CD4-positive, CD25-positive, alpha-beta regulatory T cell (primary cell): ENCODE measurements at places on chromosomes 16 and 17.

- DNase-seq = no peak
Observed at GRCh38 chr17:8463099-8463498, 27.4 kb downstream of the NDEL1 start.

DNA sequence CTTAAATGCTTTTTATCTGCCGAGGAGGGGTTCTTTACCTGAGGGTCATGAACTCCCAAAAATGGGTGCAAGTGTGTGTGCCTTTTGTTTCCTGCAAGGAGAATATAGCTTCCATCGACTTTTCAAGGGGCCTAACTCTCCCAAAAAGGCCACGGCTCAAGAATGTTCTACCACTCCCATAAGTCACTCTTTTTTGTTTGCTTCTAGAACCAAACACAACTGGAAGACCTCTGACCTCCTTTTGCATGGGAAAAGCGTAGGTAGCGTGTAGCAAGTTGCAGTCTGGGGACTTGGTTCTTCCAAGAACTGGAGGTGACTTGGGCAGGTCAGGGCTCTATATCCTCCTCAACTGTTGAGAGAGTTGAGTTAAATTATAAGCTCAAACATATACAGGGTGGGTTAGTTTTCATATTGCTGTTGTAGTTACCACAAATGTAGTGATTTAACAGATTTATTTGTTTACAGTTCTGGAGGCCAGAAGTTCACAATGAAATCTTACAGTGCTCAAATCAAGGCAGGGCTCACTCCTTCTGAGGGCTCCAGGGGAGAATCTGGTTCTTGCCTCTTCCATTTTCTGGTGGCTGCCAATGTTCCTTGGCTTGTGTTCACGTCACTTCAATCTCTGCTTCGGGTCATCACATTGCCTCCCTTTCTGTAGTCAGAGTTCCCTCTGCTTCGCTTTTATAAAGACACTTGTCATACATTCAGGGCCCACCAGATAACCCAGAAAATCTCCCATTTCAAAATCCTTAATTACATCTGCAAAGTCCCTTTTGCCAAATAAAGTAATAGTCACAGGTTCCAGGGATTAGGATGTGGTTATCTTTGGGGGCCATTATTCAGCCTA, 1.4 kb downstream of the TMEM97 start:
- DNase-seq = no peak

DNA sequence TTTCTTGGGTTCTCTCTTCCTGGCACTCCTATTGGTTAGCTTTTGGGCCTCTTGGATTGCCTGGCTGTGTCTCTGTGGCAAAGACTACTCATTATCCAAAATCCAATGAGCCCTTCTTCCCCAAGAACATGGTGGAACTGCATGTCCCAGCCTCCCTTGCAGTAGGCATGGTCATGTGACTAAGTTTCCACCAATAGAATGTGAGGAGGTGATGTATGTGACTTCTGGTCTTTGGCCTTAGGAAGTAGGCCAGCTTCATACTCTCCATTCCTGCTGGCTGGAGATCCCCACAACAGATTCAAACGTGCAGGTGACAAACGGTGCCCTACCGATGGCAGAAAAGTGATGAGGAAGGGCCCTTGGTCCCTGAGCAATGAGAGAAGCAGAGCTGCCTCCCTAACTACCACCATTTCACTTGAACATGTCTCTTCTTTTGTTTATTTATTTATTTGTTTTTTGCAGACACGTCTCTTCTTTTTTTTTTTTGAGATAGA, 17.3 kb upstream of the SPN start:
- DNase-seq = no peak

DNA sequence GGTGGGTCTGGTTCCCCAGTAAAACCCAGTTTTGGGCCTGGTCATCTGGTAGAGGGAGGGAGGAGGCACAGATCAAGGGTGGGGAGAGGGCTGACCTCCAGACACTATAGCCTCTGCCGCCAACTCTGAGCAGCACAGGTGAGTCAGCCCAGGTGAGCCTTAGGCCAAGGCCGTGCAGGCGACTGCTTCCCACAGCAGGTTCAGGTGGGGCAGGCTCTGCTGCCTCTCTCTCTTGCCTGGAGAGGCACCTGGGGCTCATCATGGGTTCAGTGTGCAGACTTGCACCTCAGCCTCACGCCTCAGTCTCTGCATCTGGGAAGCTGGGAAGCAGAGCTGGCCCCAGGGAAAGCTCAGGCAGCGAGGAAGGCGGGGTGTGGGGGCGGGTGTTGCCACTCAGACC, 37.8 kb upstream of the IL34 start:
- DNase-seq = no peak

GRCh38 chr16:27841061-27841801, 222.3 kb downstream of the GSG1L start:
- DNase-seq = no peak

DNA sequence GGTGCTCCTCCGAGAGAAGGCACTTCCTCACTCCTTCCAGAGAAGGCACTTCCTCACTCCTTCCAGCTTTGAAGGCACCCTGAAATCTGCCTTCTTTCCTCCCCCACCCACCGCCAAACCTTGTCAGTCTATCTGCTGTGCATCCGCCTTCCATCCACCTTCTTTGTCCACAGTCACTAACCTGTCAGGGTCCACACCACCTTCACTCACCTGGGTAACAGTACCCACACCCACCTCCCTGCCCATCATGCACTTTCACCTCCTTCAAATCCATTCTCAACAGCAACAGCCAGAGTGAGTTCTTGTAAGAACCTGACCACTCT, 5.2 kb downstream of the CCDC102A start:
- DNase-seq = no peak
